GF-D8 (cell line): ENCODE measurements at places on chromosomes 16 and 17.
A peak's percentile ranks its signal among the peaks of the same experiment; 100 is the strongest.

- peak; percentile 35 for DNase-seq
Observed at GRCh38 chr16:57041182-57042156, 50.9 kb upstream of the CPNE2 start.

DNA sequence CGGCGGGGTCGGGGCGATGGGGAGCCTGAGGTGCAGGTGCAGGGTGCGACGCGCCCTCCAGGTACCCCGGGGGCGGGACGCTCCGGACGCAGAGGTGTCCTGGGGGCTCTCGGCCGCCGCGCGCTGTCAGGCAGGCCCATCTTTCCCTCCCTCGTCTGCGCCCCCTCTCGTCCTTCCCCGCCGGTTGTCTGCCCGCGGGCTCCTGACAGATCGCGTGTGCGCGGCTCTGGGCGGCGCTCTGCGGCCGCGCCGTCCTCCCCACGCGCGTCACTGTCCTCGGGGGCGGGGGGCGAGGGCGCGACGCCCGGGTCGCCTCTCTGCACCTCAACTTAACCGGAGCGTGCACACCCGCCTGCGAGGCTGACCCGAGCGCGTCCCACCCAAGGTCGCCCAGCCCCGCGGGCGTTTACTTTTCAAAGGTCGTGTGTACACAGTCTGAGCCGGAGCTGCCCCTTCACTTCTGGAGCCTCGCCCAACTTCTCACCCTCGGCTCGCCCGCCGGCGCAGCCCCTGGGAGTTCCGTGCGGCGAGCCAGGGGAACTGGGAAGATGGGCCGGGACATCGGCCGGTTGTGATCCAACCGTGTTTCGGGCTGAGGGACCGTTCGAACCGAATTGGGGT is 512 bp downstream of the AKAP1 start:
- peak; percentile 13 for DNase-seq

GRCh38 chr17:73815474-73815873 is 171.2 kb upstream of the SDK2 start:
- DNase-seq, result no peak

DNA sequence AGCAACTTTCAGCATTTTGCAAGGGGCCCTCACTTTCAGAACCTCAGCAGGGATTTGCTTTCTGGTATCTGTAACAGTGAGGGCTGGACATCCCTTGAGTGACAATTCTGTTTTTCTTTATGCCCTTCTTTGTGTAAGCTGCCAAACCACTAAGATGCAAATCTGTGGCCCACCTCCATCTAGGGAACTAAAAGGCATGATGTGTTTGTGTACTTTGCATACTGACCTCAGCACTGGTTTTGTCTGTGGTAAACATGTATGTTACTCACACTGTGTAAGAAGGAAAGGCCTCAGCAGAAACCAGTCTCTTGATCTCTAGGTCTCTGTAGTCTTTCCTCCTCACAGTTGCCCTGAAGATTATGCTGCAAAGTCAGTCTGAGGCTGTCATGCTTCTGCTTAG is 396.6 kb upstream of the DYNLRB2 start:
- no peak for DNase-seq

- DNase-seq, result no peak
Observed at GRCh38 chr17:49035470-49036269, 38.5 kb downstream of the IGF2BP1 start.

GRCh38 chr16:3884398-3884797 is 3.9 kb upstream of the CREBBP start:
- no peak for DNase-seq

GRCh38 chr16:83842291-83842690 is 34.5 kb downstream of the HSBP1 start:
- no peak for DNase-seq

GRCh38 chr17:36072431-36073121 is 8.5 kb downstream of the CCL18 start:
- no peak for DNase-seq

GRCh38 chr17:29874931-29875596 is 55.0 kb downstream of the SSH2 start:
- no peak for DNase-seq

- DNase-seq, result no peak
Observed at GRCh38 chr16:57343221-57343620, 15.4 kb upstream of the CCL22 start.

GRCh38 chr17:39351508-39351907 is 49.9 kb downstream of the FBXL20 start:
- no peak for DNase-seq

DNA sequence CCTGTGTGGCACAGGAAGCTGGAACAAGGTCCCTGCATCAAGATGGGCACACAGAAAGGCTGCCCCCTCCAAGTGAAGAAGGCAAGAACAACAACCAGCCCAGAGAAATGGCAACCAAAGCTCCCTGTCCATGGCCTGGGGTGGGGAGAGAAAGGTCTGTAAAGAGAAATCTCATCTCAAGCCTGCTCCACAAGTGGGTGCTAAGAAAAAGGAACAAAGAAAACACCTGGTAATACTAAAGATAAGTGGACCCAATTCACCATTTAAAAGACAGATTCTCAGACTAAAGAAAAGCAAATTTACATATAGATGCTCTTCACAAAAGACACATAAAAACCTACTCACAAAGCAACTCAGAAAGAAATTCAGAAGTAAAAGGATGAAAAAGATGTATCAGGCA is 107.4 kb downstream of the PARN start:
- no peak for DNase-seq
